ENCODE measurements at places on chromosomes 2 and 18. TPM values are rescaled to one million over a fixed set of nuclear protein-coding genes. Genes with fewer than 3 reads are reported as not detected.

DNA sequence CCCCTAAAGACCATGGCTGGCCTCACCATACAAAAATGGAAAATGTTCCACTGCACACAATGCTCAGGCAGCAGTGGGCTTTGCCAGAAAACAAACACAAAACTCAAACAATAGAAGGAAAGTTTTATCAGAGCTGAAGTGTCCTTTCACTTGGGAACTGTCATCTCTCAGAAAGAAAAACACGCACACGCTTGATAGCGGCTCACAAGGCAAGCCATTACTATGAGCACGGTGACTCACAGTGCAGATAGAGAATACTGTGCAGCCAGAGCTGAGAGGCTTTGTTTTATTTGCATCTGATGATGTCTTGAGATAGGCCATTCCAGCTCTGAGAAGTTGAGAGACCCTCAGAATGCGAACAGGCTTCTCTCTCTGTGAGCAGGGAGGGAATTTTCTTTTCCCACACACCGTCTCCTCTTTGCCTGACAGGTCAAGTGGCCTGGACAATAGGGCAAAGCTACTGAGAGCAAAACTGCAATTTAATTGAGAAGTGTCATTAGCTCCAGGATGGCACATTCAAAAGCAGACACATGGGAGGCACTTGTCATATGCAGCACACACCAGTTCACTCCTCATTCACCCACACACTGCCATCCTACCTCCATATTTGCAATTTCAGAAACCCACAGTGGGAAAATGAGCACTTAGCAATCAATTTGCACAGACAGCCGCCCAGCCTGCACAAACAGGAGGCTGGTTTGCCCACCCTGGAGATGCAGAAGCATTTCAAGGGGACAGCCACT, 236.6 kb downstream of the SS18 start:
- no peak for DNase-seq

- DNase-seq: no peak
Observed at GRCh38 chr2:226002438-226002837, 602.9 kb downstream of the NYAP2 start.

- DNase-seq: no peak
Observed at GRCh38 chr2:31998731-31999383, 12.0 kb downstream of the MEMO1 start.

DNA sequence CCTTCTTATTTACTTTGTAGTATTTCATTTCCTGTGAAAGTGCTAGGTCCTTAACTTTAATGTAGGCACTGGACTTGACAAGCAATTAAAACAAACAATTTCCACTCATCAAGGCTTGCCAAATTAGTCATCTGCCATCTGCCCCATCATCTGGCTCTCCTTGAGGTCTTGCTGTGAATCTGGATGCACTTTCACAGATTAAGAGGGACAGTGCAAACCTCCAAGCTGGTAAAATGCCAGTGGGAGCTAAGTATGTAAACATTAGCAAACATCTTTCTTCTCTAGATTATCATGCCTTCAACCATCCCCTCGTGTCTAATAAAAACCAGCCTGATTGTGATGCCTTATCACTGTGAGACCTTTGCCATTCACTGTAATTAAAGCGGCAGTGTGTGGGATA, 402.9 kb downstream of the ERBB4 start:
- DNase-seq: no peak

- no peak for DNase-seq
Observed at GRCh38 chr2:30938196-30938595, 130.9 kb upstream of the CAPN13 start.

GRCh38 chr2:234291765-234292204, 205.1 kb downstream of the ARL4C start:
- DNase-seq: no peak

DNA sequence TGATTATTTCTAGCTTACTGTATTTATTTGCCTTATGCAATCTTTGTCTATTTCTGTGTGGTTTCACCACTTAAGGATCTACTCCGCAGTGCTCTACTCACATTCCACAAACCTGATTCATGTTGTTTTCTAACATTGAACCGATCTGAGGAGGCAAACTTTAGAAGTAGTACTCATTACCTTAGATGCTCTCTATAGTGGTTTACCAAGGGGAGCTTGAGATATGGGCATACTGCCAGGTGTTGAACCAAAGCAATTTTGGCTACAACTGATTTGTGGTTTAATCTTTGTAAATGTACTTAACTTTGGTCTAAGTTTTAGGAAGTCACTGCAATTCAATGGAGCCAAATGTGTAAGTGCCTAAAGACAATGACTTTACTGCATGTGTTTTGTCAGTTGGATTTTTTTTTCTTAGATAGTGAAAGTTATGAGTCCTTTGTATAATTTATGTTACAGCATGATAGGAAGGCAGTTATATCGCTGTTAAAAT, 50.1 kb downstream of the MAP2 start:
- DNase-seq: no peak

DNA sequence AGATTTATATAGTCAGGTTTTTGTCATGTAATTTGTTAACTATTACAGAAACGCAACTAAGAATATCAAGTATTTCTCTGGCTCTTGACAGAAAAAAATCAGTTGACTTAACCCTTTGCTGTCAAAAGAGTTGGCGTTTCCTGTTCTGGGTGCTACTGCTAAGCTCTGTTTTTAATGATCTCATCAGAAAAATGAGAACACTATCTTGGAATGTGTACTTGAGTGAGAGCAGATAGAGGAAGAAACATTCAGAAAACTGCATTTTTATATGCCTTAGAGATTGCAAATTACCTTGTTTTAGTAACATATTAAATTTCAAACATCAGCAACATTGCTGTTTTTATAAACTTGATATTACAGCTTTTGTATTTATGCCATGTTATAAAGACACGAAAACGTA, 297.9 kb downstream of the RDH14 start:
- DNase-seq: no peak

GRCh38 chr18:25896178-25896780, 194.1 kb downstream of the SS18 start:
- DNase-seq: no peak

- peak; percentile 65 for DNase-seq
Observed at GRCh38 chr2:10302479-10303180, at the start of gene HPCAL1. HPCAL1 (plus strand) TSS chr2:10302904; CDS start chr2:10419758, 116,854 bp downstream.

DNA sequence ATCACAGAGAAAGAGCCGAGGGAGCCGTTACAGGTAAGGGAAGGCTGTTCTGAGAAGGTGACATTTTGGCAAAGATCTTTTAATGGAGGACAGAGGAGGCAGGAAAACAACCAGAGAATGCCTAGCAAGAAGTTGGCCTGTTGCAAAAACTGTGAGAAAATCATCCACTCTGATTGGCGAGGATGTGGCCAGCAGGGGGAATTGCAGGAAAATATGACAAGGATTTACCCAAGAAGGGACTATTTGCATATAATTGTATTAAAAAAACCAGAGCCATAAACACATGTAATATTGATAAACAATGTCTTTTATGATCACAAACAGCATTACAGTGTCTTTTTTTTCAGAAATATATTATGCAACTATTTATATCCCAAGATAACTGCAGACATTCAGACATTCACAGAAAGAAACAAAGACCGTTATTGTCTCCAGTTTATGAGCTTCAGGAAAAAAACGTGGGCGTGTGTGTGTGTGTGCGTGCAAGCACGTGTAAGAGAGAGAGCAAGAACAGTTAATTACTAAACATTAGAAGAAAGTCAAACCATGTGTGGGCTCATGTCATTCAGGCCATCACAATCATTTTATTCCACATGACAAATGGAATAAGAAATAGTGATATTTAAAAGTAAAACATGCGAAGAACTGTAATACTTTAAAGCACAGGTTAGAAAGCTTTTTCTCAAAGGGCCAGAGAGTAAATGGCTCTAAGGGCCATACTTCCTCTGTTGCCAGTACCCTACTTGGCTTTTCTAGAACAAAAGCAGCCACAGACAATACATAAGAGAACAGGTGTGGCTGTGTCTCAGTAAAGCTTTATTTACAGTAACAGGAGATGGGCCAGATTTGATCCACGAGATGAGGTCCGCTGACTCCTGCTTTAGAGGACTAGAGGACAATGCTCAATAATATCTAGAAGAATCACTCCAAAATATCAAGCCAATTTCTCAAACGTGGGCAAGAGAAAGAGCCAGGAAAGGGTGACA, 324.1 kb downstream of the DLGAP1 start:
- no peak for DNase-seq

DNA sequence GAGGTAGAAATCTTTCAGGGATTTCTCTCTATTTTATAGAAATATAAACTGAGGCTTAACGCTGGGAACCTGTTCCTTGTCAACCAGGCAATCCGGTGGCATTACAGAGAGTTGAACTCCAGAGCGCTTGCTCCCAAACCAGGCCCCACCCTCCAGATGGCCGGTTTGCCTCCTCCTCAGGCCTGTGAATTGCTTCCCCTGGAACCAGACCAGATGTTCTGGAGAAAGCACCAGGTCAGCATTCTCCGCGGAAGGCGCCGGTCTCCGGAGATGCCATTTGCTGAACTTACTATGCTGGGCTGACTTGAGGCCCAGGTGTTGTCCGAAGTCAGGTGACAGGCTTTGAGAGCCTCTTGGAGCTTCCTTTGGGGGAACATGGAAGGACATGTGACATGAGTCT, 17.2 kb downstream of the TNP1 start:
- no peak for DNase-seq

DNA sequence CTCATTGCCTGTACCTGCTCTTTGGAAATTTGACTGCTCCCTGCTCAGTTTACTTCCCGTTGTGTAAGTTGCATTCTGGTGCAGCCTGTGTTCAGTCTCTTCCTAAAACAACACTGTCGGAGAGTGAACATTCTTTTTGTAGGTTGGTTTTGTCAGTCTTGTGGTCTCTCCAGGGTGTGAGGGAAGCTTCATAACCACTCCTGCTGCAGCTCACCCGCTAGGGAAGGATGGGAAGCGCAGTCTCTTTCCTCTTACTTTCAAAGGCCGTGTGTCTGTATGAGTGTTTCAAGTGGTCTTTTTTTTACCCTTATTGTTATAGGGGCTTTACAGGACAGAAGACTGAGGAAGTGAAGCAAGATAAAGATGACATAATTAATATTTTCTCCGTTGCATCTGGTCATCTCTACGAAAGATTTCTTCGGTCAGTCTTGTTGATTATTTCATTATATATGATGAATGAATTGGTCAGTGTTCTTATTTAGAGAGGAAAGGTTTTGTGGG, 87.2 kb downstream of the UGGT1 start:
- no peak for DNase-seq

- DNase-seq: peak; percentile 7
Observed at GRCh38 chr2:239726631-239727181, 298.4 kb downstream of the NDUFA10 start.

- DNase-seq: no peak
Observed at GRCh38 chr18:22399949-22400348, 17.8 kb downstream of the CTAGE1 start.

DNA sequence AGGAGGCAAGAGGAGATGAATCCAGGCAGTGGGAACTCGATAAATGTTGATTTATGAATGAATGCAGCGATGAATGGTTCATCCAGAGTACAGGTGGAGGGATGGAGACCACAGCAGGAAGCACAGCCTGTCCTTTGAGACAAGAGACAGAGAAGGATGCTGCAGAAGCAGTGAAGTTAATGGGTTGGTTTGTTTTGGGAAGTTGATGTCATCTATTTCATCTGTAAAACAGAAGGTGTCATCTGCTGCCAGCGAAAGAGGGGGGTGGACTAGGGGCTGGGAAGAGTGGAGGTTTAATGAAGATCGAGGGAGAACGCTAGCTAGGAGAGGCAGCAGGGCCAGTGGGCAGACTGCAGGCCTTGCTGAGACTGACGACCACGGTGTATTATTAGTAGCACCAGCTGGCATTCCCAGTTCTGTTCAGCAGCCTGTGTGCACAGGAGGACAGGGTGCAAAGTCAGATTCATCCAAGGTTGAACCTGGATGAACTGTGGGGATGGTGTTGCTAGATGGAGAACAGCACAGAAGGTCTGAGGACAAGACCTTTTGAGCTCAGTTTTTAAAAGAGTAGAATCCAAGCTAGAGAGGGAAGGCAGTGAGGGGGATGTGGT, 120.3 kb upstream of the CAPN13 start:
- DNase-seq: no peak

DNA sequence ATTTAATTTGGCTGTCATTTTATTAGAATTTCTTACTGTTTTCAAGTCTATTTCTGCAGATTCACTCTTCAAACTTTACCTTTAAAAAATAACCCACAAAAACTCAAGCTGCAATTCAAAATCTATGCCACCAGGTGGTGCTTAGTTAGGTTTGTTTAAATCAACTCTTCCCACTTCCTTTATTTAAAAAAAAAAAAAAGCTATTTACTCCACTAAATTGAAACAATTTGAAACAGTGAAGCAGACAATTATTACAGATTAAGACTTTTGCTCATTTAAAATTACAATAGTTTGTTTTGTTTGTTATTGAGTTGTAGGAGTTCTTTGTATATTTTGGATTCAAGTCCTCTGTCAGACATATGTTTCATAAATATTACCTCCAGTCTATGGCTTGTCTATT, 300.0 kb downstream of the PDE11A start:
- no peak for DNase-seq

GRCh38 chr2:102376052-102376591, 20.5 kb downstream of the IL18R1 start:
- DNase-seq: no peak

- DNase-seq: no peak
Observed at GRCh38 chr2:9805435-9806297, 37.6 kb upstream of the TAF1B start.

DNA sequence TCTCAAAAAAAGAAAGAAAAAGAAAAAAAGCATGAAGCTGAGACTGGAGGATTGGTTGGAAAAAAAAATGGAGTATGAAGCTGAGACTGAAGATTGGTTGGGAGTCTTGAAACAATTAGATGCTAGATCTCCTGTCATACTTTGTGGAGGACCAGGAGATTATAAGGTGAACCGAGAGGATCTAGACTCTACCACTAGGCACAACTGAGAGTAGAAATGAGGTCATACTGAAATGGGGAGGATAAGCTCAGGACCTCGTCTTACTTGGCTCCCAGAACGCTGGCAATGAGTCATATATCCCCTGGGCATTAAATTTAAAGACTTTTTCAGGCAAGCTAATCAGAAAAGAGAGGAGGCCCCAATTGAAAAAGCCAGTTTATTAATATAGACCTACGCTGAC, 3.3 kb upstream of the ORC2 start:
- DNase-seq: no peak

DNA sequence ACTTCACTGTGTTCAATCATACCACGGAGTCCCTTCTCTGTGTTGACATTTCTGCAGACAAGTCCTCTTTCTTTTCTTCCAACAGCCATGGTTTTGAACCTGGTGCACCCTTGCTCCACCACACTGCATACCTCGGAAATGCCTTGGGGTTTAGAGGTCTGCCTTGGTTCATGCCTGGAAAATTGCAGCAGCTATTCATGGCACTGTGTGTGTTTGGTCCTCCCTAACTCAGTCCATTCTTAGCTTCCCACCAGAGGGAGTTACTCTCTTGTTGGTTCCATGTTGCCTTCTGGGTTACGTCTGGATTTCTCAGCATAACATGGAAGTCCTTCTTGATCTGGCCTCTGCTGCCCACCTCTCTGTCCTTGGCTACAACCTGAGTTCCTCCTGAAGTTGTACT, 206.0 kb downstream of the FHOD3 start:
- no peak for DNase-seq

GRCh38 chr2:231622963-231623362, 30.3 kb downstream of the TEX44 start:
- DNase-seq: no peak

TCF7L1 gene
- total RNA-seq: 0.12 TPM

BCL2 gene
- 136 TPM for total RNA-seq

LBX2 gene
- total RNA-seq: 0.26 TPM

ARHGEF4 gene
- 0.77 TPM for total RNA-seq

CRYBA2 gene
- not detected for total RNA-seq

ZNF532 gene
- 12.9 TPM for total RNA-seq

SMYD1 gene
- not detected for total RNA-seq

SLC5A7 gene
- total RNA-seq: not detected

TEX44 gene
- total RNA-seq: not detected

ERLEC1 gene
- 16.6 TPM for total RNA-seq

GRHL1 gene
- 3.7 TPM for total RNA-seq

CFAP65 gene
- total RNA-seq: not detected

UGT1A5 gene
- not detected for total RNA-seq

LDLRAD4 gene
- 120 TPM for total RNA-seq

Measured in T-helper 17 cell (primary cell).